ENCODE measurements at places on chromosomes 6 and 20.

- DNase-seq = no peak
Observed at GRCh38 chr20:58056921-58057686, 171.3 kb downstream of the ANKRD60 start.

GRCh38 chr20:23513164-23513563 is 22.2 kb downstream of the CST8 start:
- DNase-seq = no peak

GRCh38 chr6:38549795-38550194 is 89.9 kb downstream of the BTBD9 start:
- no peak for DNase-seq

DNA sequence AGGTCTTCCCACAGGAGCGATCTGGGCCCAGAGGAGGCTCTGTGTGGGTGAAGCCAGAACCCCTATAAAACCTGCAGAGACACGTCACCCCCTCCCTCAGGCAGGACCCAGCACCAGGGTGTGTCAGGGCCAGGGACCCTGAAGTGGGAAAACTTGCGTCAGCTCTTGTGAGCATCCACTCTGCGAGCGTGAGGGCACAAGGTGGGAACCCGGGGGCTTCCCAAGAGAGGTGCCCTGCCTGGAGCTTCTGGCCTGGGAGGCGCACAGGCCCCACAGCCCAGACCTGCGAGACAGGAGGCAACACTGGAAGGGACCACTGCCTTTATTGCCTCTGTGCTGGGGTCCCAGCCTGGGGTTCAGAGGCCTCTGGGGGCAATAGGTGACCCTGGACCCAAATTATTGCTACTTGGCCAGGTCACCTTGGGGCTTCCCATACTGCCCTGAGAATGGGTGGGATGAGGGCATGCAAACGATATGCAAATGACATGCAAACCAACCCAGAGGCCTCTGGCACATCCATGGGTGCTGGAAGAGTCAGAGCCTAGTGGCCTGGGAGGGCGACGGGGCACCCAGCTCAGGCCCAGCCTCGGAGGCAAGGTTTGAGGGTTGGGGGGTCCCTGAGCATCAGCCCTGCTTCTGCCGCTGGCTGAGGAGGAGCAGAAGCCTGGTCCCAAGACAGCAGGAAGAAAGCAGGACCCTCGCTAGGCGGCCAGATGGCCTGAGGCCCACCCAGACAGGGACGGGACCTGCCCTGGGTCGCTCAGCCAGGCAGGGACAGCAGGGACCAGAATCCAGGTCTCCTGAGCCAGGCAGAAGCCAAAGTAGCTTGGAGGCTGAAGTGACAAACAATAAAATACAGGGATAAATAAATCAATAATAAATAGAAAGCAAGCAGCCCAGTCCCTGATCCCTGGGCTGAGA is 5.1 kb upstream of the C20orf144 start:
- DNase-seq = no peak

Measured in glomerular endothelial cell (primary cell).